ENCODE measurements at places on chromosomes 5 and 9.

DNA sequence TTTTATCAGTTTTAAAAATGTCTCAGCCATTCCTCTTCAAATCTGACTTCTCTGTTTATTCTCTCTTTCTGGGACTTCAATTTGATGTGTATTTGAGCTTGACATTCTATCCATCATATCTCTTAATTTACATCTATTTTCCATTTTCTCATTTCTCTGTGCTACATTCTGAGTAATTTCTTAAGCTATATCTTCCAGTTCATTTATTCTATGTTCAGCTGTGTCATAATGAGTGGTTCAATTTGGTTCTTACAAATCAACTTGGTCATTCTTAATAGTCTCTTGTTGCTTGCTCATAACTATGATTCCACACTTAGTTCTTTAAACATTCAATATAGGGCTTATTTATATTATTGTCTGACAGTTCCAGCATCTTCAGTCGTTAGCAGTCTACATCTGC, 16.9 kb downstream of the CKMT2 start:
- no peak for DNase-seq

DNA sequence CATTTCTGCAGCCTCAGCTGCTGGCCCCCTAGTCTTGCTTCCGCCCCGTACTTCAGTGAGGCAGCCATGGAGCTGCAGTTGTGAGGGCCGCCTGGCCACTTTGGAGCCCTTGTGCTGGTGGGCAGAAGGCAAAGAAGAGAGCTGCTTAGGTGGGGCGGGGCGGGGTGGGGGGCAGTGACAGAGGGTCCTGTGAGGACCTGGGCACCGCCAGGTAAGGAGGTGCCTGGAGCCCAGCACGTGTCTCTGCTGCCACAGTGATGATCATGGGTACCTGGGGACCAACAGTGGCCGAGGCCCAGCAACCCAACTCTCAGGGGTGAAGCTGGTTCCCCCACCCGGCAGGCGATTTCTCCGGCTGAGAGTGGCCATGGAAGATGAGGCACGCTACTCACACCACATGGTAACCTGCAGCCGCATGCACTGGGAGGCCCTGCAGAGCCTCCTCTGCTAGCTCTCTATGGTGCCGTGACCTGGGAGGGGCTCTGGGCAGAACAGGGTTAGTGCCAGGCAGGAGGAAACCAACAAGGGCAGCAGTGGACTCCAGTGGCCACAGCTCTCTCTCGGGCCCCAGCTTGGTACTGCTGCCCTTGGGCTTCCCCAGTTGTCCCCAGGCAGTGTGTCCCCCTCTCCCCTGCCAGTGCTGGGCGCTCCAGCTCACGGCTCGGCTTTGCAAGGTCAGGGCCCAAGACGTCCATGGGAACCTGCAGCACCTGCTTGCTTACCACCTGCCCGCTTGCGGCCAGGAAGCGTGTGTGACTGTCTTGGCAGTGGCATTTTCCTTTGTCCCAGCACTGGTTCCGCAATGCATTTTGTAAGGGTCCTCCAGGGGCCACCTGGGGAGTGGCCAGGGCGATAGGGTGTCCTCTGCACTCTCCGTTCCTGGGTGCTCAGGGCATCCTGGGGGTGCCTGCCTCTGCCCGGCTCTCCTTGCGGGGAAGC, 24.0 kb downstream of the NDUFS6 start:
- no peak for DNase-seq

DNA sequence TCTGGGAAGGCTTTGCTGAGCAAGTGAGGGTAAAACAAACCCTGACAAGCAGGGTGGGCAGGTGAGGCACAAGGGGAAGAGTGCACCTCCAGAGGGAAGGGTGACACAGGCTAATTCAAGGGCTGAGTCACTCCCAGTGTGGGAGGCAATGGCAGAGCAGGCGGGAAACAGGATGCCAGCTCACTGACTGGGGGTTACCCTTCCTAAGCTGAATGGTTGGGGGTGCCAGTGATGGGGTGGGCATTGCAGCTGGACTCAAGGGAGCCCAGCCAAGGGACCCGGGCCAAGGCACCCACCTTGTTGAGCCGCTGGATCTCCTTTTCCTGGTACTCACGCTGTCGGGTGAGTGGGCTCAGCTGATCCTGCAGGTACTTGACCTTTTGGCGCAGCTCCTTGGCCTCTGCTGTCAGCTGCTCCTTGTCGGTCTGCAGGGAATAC, 18.4 kb downstream of the GPX3 start:
- no peak for DNase-seq

DNA sequence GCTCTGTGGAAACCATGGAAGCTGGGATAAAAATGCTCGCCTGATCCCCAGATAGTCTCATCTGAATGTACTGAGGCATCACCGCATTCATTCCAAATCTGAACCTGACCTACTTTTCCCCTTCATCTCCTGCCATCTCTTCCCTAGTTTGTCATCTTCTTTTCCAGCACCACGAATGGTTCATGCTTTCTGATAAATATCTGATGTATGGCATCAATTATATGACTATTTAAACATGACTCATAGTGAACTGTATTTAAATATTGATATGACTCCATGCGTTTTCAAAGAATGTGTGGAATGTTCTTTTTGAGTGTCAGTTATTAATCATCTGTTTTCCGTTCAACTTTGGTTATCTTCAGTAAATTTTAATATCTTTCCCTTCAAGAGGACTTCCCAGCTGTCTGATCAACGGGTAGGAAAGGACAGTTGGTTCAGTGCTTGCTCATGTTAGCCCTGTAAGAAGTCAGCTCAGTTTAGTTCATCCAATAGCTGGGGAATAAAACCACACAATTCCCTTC, 21.1 kb downstream of the BASP1 start:
- no peak for DNase-seq

GRCh38 chr5:116834796-116835515, 260.3 kb upstream of the SEMA6A start:
- DNase-seq: no peak

DNA sequence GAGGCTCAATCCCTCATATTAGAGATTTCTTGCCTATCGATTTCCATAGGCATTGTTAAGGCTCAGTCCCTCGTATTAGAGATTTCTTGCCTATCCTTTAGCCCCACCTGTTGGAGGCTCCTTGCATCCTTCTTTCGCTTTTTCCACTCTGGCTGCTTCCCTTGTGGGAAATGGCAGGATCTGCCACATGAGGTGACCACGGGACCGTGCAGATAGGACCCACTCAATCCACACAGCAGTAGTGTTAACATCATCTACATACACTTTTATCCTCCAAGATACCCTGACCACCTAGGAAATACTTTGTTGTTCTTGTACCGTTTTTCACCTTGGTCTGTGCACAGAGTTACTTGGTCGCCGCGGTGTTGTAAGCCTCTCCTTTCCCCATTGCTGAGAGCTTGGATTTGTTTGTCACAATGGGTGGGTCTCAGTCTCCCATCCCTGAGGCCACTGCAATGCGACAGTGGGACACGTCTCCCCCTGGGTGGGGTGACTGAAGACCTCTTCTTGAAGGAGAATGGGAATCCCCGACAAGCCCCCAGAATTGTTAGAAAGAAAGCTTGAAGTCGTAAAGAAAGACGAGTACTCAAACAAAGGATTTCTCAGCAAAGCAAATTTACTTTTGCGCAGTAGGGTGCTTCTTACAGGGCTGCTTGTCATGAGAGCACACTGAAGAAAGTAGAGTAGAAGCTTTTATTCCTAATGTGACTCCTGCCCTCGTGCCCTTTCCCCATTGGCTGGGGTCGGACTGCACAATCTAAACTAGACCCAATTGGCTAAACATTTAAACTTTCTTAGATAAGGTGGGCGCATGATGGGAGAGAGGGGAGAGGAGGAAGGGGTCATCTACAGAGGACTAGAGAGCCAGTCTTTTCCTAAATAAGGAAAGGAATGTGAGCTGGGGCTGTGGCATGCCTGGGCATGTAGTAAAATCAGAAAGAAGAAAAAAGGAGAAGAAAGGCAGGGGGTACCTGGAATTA, 19.8 kb downstream of the IFT74 start:
- DNase-seq: peak; percentile 33

DNA sequence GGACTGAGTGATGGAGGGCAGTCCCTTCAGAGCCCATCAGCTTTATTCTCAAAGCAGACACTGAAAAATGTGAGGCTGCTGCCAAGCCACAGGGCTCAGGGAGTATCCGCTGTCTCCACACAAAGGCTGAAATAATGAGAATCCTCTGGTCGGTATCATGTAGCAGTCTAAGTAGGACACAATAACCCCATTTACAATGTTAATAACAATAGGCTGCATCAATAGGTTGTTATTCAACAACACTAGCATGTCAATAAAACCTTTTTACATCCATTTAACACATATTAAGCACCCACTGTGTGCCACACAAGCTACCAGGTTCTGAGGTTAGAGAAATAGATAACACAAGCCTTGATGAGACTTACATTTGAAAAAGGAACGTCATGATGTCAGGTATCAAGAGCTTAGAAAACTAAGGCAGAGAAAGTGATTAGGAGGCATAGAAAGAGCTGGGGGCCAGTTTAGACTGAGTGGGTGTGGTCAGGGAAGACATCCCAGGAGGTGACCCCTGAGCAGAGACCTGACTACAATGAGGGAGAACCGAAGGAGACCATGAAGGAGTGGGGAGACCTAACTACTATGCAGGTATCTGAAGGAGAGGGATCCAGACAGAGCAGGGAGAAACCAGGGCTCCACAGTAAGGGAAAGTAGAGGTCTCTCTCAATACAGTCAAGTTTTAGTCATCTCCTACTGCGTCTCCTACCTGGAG, 140.1 kb upstream of the GRIA1 start:
- DNase-seq: no peak

- DNase-seq: no peak
Measured at GRCh38 chr5:111999286-111999685, 242.3 kb upstream of the NREP start.

DNA sequence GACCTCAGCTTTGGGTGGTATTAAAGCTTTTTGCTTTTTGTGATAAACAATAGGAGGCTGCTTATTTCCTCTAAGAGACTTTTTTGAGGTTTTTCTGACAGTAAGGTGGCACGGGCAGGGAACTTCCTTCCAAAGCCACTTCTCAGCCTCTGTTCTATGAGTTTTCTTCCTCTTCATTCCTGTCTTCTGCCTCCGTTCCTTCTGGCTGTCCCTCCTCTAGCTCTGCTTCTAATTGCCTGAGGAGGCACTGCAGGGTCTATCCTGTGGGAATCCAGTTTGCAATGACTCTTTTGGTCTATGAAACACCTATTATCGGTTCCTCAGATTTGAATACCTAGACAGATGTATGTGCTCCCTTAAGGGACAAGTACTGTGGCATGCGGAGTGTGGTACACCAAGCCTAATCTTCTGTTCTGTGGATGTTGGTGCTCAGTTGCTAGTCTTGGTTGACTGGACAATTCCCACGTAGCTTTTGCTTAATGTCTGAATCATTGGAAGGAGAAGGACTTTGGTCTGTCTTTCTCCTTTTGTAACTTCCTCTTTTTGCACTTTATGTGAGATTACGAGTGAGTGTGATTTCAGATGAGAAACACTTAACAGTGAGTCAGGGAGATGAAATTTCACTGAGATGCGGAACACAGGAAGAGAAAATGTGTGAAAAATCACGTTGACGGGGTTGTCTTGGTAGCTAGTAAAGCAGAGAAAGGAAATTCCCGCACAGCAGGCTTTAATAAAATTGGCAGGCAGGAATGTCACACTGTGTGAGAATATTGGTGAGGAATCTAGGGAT, 305.2 kb downstream of the EFNA5 start:
- DNase-seq: peak; percentile 23

DNA sequence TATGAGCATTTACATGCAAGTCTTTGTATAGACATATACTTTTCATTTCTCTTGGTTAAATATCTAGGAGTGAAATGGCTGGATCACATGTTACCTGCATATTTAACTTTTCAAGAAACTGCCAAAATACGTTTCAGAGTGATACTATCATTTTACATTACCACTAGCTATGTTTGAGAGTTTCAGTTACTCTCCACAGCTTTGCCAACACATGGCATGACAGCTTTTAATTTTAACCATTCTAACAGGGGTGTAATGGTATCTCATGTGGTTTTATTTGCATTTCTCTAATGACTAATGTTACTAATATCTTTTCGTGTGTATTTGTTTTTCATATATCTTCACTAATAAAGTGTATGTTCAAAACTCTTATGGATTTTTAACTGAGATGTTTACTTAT, 99.8 kb downstream of the DTWD2 start:
- no peak for DNase-seq

GRCh38 chr9:8450810-8451545, 651.4 kb upstream of the DMAC1 start:
- no peak for DNase-seq

GRCh38 chr9:123923377-123923776, 6.5 kb downstream of the DENND1A start:
- no peak for DNase-seq

GRCh38 chr5:16531063-16531648, 65.6 kb upstream of the ZNF622 start:
- DNase-seq: no peak

DNA sequence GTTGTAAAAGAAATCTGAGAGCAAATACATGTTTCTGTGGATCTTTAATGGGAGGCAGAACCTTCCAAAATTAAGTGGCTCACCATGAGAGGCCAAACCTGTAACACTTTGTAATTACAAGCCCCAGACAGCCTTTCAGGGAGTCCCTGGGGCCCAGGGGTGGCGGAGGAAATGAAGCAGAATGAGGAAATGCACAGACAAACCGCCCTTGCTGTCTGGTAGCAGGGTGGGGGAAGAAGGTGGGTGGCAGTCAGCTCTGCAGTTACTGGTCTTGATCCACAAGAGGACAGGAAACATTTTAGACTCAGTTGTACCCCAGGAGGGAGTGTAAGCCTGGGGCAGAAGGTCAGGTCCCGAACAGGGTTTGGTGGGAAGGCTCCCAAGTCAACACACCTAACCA, 6.5 kb downstream of the ARL14EPL start:
- no peak for DNase-seq

DNA sequence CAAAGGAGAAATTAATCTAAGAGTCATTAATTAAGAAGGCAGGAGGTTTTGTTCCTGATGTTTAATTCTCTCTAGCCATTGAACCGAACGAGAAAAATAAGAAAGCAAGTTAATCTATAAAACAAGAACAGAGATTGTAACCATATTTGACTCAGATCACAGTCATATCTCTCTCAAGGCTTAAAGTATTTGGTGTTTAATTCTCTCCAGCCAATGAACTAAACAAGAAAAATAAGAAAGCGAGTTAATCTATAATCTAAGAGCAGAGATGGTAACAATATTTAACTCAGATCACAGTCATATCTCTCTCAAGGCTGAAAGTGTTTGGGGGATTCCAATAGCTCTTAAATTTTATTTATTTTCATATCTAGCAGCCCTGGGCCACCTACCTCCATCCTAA, 74.4 kb upstream of the SHISAL2B start:
- DNase-seq: no peak

GRCh38 chr5:177294632-177295031, 8.9 kb downstream of the RAB24 start:
- DNase-seq: no peak

- DNase-seq: no peak
Measured at GRCh38 chr5:173997331-173997730, 8.4 kb downstream of the C5orf47 start.

- DNase-seq: no peak
Measured at GRCh38 chr9:104896131-104896530, 31.8 kb downstream of the ABCA1 start.

GRCh38 chr9:132698989-132699388, 28.7 kb downstream of the GTF3C4 start:
- no peak for DNase-seq

- DNase-seq: no peak
Measured at GRCh38 chr9:121141306-121141705, 60.4 kb downstream of the RAB14 start.

GRCh38 chr5:30994176-30994575, 199.3 kb upstream of the CDH6 start:
- no peak for DNase-seq

GRCh38 chr5:166991601-166992000, 1299.8 kb upstream of the WWC1 start:
- DNase-seq: no peak

GRCh38 chr9:121819428-121820231, 168.2 kb downstream of the DAB2IP start:
- no peak for DNase-seq

- no peak for DNase-seq
Measured at GRCh38 chr9:74672237-74672636, 175.1 kb downstream of the RORB start.
